ENCODE measurements at places on chromosomes 16 and 17.
A peak's percentile ranks its signal among the peaks of the same experiment; 100 is the strongest.

- no peak for DNase-seq
These were observed 24.1 kb downstream of the PIK3R6 start for GRCh38 chr17:8843344-8843743.

- no peak for DNase-seq
These were observed 29.2 kb downstream of the GNA13 start for GRCh38 chr17:65027305-65027704.

DNA sequence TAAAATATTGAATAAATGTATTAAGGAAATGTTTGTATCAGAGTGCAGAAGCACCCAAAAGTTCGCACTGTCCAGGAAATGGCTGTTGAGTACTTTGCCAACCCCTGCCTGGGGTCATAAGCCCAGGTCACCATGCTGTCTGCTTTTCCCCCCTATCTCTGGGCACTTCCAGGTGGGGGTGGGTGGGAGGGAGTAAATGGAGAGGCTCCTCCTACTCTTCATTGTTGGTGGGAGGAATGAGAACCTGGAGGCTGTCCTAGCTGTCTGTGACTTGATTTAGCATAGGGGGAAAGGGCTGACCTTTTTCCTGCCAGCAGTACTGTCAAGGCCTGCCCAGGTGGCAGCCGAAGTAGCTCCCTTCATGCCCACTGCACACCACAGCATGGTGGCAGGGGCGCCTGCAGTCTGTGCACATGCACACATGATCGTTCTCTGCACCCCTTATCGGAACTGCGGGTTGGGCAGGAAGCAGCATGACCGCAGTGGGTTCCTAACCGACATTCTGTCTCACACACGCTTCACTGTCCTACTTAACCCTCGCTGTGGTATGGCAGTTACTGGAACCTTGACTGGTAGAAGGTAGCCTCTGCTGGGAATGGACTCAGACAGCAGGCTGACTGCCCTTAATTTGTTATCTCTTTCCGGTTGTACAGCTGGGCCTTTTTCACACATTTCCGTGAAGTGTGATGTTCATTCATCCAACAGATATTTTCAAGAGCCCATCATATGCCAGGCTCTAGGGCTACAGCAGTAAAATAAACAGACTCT, 41.5 kb downstream of the LDHD start:
- peak; percentile 38 for DNase-seq

DNA sequence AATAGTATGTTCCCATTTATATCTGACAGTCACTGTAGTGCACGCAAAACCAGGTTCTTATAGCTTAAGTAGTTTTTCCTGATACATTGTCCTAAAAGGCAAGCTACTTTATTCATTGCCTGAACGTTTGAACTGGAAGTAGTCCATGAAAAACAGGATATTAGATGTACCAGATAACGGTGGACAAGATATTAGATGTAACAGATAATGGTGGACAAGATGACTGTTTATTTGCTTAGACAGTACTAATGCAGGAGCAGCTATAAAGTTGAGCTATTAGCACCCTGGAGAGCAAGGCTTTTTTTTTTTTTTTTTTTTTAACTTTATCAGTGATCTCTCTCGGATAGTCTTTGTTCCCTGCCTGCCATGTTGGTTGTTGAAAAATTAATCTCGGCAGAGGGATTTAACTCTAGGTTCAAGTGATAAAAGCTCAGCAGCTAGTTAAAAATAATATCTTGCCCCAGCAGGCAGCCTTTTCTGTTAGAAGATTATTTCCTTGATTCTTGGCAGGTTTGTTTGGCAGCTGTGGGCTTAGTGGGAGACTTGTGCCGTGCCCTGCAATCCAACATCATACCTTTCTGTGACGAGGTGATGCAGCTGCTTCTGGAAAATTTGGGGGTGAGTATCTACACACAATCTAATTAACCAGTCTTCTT, 17.3 kb upstream of the TBKBP1 start:
- DNase-seq = no peak

DNA sequence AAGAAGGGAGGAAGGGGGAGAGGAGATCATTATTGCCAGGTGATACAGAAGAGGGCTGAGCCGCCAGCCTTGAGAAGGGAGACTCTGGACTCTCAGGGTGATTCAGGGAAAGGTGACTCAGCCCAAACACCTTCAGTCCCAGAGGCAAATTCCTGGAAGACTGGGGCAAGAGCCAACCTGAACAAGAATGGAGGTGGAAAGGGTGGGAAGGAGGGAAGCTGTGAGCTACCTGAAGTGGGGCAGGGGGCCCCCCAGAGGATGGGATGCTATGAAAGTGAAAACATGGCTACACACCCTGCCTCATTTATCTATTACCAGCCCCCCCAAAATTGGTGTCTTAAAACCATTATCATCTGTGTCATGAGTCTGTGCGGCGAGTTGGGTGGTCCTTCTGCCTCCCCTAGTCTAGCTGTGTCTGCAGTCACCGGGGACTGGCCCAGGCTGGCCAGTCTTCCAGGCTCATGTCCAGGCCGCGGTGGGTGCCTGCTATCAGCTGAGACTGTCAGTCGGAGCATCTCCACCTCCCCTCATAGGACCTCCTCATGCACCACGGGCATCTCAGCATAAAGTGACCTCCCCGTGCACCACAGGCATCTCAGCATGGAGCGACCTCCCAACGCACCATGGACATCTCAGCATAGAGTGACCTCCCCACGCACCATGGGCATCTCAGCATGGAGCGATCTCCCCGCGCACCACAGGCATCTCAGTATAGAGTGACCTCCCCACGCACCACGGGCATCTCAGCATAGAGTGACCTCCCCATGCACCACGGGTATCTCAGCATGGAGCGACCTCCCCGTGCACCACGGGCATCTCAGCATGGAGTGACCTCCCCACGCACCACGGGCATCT, 3.2 kb upstream of the SLC47A2 start:
- DNase-seq = no peak

DNA sequence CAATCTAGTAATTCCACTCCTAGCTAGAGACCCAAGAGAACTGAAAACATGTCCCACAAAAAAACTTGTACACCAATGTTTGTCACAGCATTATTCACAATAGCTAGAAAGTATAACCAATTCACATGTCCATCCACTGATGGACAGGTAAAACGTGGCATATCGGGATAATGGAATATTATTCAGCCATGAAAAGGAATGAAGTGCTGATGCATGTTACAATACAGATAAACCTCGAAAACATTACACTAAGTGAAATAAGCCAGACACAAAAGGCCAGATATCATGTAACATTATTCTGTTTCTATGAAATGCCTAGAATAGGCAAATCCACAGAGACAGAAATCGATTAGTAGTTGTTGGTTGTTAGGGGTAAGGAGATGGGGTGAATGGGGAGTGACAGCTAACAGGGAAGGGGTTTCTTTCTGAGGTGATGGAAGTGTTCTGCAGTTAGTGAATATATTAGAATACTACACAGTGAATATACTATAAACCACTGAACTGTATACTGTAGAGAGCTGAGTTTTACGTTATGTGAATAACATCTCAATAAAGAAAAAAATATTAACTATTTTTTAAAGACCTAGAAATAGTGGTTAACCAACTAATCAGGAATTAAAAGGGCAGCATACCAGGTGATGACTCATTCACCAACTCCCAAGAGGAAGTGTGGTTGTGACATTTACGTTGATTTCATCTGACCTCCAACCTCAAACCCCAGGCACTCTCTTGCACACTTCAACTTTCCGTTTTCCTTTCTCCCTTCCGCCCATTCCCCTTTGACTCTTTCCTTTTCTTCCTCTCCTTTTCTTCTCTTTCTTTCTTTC, 48.6 kb downstream of the GAS7 start:
- no peak for DNase-seq

GRCh38 chr17:77373299-77374169, 232.8 kb downstream of the SEC14L1 start:
- DNase-seq = no peak

DNA sequence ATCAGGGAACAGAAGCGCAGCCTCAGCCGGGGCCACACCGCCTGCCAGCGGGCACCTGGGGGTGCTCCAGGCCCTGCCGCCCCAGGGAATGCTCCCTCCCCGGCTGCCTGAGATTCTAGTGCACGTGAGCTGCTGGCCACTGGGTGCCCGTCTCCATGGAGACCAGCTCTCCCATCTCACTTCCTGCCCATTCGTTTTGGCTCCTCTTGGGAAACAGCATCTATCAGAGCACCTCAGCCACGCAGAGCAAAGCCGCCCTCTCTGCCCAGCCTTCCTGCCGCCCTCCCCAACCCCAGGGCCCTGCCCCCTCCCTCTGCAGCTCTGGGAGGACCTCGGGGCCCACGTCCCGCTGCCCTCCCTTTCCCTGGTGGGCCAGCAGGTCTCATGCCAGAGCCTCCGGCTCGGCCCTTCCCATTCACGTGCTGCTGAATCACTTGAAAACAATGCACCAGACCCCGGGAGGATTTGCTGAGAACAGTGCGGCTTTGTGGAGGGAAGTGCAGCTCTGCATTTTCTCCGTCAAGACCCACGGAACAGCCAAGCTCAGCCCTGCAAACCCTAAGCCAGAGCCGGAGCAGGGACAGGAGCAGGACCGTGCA, 19.4 kb downstream of the CEP295NL start:
- peak; percentile 89 for DNase-seq

DNA sequence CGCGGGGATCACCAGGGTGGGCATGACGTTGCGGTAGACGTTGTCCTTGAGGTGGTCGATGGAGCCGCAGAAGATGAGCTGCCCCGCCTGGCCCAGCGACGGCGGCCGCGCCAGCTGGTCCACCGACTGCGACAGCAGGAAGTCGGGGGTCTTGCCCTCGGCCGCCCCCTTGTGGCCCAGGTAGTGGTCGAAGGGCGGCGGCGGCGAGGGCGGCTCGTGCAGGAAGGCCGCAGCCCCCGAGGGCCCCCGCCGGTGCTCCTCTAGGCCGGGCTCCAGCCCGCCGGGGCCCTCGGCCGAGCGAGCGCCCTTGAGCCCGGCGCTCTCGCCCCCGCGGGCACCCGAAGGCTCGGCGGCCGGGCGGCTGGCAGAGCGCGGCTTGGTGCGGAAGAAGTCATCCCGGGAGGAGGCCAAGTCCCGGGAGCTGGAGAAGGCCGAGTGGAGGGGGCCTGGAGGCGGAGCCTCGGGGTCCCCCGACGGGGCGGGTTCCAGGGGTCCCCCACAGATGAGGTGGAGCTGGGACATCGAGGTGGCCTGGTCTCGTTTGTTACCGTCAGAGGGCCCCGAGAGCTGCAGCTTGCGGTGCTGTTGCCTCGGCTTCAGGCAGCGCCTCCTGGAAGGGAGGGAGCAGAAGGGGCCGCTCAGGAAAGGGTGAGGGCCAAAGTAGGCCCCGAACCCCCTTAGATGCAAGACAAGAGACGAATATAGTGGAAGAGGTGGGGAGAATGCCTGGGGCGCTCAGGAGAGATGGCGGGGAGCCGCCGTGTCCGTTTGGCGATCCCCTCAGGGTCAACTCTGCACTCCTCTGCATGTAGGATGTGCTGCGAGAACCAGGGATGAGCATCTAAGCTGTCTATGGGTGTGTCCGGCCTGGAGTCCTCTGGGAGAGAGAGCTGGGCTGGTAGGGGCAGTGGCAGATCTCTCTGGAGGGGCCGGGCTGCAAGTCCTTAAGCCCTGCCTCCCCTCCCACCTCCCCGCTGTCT, 8.8 kb downstream of the FAM171A2 start:
- DNase-seq = no peak

DNA sequence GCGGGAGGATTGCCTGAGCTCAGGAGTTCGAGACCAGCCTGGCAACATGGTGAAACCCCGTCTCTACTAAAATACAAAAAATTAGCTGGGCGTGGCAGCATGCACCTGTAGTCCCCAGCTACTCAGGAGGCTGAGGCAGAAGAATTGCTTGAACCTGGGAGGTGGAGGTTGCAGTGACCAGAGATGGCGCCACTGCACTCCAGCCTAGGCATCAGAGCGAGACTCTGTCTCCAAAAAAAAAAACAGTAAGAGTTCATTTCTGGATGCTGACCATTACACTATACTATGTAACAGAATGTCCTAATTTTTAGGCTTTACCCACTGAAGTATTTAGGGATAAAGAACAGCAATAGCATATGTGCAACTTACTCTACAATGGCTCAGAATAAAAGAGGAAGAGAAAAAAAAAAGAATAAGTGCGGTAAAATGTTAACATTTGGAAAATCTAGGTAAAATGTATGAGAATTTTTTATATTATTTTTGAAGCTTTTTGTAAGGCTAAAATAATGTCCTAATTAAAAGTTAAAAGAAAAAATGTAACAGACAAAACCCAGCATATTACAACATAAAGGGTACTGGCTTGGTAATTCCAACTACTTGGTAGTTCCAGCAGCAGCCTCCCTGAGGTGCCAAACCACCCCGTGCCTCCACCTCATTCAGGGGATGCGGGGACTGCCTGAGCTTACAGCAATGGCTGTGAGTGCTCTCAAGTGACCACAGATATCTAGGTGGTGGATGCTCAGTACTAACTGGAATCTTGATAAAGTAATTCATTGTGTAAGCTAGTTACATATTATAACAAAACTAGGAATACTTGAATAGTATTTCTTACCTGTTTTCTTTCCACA, 10.9 kb downstream of the COPS3 start:
- no peak for DNase-seq

GRCh38 chr16:75965504-75966374, 239.4 kb upstream of the CPHXL start:
- DNase-seq = no peak

DNA sequence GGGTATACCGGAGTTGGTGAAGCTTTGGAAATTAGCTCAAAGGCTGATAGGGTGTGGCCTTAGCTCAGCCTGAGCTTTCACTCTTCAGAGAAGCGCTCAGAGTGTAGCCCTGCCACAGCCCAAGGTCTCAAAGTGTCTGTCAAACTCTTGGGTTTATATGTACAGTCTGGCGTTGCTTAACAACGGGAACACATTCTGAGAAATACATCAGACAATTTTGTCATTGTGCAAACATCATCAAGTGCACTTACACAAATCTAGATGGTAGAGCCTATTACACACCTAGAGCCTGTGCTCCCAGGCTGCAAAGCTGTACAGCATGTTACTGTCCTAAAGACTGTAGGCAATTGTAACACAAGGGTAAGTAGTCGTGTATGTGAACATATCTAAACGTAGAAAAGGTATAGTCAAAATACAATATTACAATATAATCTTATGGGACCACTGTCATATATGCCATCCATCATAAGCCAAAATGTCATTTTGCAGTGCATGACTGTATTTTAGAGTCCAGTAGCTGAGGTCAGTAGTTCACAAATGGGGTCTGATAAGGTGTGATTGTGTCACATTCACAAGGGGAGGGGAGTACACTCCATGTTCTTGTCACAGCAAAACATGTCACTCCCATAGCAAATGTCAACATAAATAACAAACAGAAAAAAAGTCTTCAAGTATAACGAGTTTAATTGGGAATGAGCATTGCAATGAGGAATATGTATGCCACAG, 20.6 kb downstream of the CHAD start:
- DNase-seq = peak; percentile 16

DNA sequence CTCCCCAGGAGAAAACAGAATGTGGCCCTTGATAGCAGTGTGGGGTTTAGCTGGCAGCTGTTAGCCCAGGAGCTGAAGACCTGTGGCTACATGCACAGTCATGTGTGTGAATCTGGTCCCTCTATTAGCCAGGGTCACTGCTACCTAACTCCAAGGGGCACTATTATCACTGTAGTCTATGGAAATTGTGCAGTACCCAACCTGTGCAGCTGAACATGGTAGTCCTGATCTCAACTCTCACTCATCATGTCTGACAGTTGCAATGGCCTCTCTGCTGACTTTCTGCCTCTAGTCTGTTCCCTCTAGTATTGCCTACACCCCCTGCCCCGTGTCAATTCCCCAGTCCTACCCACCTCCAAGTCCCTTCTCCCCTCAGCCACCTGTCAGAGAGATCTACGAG, 67.4 kb downstream of the RAB11FIP4 start:
- no peak for DNase-seq

- DNase-seq = no peak
These were observed 21.7 kb downstream of the LRRC75A start for GRCh38 chr17:16470265-16470664.

GRCh38 chr17:48541577-48542113, 3.3 kb downstream of the HOXB2 start:
- peak; percentile 69 for DNase-seq
